ENCODE measurements at places on chromosomes 5 and 9.

- DNase-seq, result no peak
Observed at GRCh38 chr5:146873186-146873917, 5.2 kb downstream of the PPP2R2B start.

GRCh38 chr5:156094001-156094400 lies 233.0 kb upstream of the SGCD start:
- no peak for DNase-seq

DNA sequence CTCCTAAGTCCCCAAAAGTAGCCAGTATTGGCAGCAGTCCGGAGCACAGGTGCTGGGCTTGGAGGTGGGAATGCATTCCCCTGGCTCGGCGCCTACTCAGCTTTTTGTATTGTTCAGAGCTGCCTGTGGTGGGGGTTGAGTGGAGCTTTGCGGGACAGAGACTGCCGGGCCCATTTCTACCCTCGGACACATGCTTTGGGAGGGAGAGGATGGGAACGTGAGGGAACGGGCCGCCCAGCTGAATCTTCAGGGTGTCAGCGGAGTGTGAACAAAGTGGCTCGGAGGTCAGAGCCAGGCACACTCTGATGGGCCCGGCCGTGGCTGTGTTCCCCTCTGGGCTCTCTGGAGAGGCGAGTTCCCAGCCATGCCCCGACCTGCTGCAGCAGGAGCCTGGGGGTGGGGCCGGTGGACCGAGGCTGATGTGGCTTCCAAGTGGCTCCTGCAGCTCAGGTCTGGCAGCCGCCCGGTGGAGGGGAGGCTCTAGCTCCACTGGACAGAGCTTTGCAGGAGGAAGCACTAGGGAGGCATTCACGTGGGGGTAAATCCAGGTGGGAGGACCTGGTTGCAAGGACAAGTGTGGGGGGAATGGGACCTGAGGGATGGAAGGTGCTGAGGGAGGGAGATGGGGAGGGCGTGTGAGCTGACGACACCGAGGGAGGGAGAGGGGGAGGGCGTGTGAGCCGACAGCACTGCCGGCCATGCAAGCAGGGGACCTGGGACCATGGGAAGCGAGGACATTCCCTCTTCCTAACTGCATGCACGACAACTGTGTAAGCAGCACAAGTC lies 31.1 kb upstream of the SLC6A3 start:
- no peak for DNase-seq

DNA sequence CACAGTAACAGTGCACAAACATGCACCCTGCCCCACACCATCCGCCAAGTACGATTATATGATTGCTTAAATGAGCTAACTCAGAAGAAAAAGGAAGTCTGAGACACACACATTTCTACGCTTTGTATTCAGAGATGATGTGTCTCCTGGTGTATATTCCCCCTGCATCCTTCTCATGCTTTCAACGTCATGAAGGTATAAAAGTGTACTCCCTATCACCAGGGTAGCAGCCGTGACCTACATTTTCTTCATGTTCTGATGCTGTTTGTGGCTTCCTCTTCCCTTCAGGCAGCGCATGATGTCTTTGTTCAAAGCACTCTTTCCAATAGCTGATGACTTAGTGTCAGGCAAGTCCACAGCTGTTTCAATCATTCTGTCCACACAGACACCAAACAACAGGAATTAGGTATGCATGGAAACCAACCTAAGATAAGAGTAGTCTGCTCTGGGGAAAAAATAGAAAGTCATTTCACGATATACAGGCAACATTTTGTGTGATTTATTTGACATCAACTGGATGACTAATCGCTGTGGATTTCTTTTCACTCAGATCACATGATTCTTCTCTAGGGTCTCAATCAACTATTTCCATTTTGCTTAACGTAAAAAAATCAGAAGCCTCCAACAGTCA lies 269.4 kb upstream of the PTGER4 start:
- DNase-seq, result no peak

Data from esophagus squamous epithelium (tissue), 5 donors.